Renal cortex interstitium (tissue), 15 donors: ENCODE measurements at places on chromosomes 4 and X.

GRCh38 chr4:52510939-52511565 is 148.0 kb downstream of the USP46 start:
- DNase-seq = no peak

- DNase-seq = no peak
These were observed 43.7 kb upstream of the S100G start for GRCh38 chrX:16606142-16606720.

DNA sequence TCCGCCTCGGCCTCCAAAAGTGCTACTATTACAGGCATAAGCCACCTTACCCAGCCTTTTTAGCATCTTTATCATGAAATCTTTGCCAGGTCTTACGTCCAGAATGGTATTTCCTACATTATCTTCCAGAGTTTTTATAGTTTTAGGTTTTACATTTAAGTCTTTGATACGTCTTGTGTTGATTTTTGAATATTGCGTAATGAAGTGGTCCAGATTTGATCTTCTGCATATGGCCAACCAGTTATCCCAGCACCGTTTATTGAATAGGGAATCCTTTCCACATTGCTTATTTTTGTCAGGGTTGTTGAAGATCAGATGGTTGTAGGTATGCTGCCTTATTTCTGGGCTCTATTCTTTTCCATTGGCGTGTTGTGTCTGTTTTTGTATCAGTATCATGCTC is 349.6 kb downstream of the KCTD8 start:
- DNase-seq = no peak

GRCh38 chrX:39377157-39377556 is 575.9 kb downstream of the MID1IP1 start:
- no peak for DNase-seq

DNA sequence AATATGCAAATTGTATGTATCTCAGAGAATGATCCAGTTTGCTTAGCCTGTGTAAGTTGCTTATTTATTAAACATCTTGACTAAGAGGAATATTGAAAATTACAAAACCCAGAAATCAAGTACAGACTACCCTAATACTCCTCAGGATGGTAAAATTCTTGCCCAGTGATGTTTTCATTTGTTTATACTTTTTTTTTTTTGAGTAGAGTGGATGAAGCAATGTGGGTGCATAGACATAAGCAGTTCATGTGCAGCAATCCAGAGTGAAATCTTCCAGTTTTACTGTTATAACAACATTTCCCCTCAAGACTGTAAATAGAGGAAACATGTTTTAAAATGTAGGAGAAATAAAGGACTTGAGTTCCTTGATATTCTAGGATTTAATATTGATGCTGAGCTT is 4.7 kb downstream of the GLRB start:
- no peak for DNase-seq

DNA sequence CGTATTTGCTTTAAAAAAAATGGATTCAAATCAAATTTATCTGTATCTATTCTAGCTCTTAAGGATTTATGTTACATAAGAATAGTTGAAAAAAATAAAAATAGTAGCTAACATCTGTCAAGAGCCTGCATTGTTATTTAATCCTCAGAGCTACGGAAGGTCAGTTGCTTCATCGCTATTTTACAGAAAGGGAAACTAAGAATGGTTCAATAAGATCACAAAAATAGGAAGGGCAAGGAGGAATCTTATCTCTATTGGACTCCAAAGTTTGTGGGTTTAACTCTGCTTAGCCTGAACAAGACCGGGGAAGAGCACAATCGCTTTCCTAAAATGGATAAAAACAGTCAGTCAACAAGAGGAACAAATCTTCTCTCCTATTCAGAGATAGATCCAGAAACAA is 270.2 kb upstream of the SMIM31 start:
- DNase-seq = no peak

DNA sequence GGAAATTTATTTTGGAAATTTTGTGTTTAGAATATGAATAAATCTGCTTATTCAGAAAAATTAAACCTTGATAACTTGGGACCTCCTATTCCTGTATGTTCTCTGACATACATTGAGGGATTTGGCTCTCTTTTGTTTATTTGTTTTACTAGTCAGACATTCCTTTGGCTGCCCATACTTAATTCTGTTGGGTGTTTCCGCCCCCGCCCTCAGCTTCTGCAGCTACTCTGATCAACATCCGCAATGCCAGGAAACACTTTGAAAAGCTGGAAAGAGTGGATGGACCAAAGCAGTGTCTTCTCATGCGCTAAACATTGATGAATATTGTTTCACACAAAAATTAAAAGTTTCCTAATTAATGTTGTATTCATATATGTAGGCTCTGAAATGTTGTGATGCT is 40.5 kb downstream of the RRAGB start:
- no peak for DNase-seq

DNA sequence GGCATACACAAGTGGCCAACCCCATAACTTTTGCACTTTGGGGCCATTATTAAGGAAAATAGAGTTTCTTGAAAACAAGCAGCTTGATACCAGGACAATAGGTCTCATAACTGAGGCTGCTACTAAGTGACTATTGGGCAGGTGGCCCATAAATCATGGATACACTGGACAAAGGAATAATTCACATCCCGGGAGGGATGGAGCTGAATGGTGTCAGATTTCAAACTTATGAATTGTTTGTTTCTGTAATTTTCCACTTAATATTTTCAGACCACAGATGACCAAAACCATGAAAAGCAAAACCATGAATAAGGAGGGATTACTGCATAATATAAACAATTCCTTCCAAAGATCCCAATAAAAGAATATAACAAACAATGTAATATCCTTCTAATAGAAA is 114.4 kb downstream of the WDFY3 start:
- DNase-seq = no peak

DNA sequence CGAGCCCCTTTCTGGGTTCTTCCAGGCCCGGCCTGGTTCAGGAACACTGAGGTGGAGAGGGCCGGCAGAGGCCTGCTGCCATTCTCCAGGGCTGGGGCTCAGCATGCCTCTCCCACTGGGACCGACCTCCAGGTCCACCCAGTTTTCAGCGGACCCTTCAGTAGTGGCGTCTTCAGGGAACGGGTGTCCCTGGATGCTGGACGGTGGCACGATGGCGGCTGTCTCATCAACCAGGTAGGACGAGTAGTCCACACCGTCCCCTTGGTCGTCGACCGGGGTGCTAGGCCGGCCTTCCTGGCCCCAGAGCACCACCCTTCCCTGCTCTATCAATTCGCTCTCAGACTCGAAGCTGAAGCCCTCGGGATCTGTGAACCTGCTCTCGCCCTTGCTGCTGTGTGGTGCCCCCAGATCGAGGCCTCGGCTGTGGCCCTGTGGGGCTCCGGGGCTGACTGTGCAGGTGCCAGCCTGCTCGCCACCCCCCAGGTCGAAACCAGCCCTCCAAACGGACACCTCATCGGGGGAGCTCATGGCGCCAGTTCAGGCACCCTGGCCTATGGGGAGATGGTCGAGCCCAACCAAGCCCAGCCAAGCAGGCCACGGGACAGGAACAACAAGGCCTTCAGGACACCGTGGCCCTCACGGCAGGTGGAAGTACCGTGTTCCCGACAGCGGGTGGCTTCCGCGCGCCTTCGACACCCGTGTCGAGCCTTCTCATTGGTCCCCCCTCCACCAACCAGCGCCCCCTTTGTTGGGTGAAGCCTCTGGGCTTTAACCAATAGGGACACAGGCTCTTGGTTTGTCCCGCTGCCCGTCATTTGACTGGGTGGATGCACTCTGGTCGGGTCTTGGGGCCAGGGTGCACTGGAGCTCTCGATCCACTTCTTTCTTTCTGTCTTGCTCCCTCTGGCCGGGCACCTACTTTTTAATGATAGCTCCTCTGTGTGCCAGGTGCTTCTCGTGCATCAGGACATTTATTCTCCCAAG is 814 bp upstream of the LOC101059915 start:
- no peak for DNase-seq

GRCh38 chr4:16136827-16137226 is 53.0 kb upstream of the PROM1 start:
- DNase-seq = no peak

DNA sequence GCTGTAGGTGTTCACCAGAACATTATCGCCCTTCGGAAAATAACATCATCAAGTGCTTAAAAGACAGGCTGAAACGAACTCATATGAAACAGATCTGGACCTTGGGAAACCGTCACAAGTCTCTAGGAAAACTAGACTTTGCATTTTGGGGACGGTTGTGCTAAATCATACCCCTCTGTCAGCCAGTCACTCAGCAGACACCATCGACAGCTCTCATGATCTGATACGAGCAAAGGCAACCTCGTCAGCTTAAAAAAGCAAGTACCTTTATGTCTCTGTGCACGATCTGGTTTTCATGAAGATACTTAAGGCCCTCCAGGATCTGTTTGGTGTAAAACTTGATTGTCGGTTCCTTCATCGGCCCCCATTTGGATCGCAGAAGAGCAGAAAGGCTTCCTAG is 48.4 kb downstream of the PDHA1 start:
- no peak for DNase-seq
